ENCODE measurements at places on chromosomes 13 and 19.

GRCh38 chr19:10816691-10817090 lies 19.3 kb downstream of the TMED1 start:
- no peak for DNase-seq

- no peak for DNase-seq
Observed at GRCh38 chr13:64428196-64428595, 2801.9 kb downstream of the PCDH9 start.

DNA sequence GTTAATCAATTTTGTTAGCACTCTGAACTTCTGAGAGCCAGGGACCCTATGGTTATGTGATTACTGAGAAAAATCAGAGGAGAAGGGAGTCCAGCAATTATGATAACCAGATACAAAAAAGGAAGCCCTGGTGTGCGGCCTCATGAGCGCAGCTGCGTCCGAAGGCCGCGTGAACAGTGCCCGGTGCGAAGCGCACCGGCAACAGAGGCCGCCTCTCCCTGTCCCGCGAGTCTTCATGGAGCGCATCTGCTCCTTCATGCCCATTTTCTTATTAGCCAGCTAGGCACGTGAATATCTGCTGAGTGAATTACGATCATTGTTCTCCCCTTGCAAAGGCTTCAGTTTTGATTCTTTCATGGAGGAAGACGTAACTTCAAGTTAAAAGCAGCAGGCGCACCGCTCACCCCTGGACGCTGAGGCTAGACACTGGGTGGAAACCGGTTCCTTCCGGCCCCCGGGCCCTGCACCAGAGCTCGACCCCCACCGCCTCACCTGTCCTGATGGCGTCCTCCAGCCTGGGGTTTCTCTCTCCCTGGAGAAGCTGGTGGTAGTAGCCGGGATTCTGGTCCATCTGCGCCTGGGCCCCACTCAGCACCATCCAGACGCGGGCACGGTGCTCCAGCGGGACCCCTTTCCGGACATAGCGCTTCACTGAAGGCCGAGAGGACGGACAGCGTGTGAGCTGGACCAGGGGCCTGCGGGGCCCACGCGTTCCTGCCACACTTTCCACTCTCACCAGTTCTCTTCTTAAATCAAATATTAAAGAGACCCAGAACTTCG lies 8.9 kb downstream of the GRTP1 start:
- DNase-seq = no peak

GRCh38 chr19:17772172-17772571 lies 20.9 kb downstream of the FCHO1 start:
- DNase-seq = no peak

- no peak for DNase-seq
Observed at GRCh38 chr19:17296273-17296672, 7.0 kb downstream of the ABHD8 start.

- DNase-seq = no peak
Observed at GRCh38 chr13:27806744-27807387, 14.6 kb downstream of the GSX1 start.

DNA sequence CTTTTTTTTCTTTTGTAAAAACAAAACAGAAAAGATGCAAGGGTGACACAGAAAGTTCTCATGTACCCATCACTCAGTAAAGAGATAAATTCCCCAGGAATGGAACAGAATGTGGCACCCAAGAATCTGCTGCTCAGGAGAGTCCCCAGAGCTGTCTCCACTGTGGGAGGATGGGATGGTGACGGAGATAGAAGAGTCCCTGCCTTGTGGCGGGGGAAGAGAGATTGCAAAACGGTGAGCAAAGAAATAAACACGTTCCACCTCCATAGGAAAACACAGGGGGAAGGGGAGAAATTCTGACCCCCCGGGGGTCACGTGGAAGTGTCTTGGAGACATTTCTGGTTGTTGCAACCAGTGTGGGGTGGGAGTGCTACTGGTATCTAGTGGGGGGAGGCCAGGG lies 76.4 kb downstream of the INSR start:
- no peak for DNase-seq

DNA sequence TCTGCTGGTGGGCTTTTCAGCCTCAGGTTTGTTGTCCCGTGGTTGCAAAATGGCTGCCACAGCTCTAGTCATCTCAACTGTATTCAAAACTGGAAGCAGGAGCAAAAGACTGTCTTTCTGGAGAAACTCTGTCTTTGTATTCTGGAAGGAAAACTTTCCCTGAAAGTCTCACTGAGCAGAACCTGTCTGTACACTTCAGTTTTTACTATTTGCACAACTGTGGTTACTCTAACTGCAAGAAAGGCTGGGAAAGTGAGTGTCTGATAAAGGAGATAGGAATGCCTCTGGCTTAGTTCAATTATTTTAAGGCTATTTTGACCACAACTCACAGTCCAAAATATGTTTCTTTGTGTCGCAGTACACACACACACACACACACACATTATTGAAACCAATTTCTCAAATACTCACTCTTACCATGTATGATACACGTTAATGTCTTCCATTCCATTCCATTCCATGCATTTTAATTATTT lies 49.7 kb upstream of the EHD2 start:
- no peak for DNase-seq

- no peak for DNase-seq
Observed at GRCh38 chr13:113427562-113428468, 25.5 kb downstream of the ADPRHL1 start.

DNA sequence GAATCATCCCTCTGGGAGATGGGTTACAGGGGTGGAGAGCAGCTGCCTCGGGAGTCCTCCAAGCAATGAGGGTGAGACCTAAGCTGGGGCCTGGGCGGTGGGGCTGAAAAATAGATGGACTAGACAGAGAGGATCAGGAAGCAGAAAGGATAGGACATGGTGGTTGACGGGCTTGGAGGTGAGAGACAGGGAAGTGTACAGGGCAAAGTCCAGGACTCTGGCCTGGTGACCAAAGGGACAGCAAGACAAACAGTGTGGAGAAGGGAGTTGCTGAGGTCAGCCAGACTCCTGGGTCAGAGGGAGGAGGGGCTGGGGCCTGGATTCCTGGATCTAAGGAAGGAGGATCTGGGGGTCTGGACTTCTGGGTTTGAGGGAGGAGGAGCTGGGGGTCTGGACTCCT lies 5.5 kb downstream of the PHLDB3 start:
- DNase-seq = no peak
